ENCODE measurements at places on chromosomes 1 and 21.

- peak; percentile 52 for DNase-seq
These were observed 59.4 kb upstream of the ASB17 start for GRCh38 chr1:75991497-75992114.

GRCh38 chr1:54006508-54006907, 11.5 kb downstream of the LDLRAD1 start:
- no peak for DNase-seq

GRCh38 chr1:72892461-72892860, 610.1 kb upstream of the NEGR1 start:
- DNase-seq, result no peak

DNA sequence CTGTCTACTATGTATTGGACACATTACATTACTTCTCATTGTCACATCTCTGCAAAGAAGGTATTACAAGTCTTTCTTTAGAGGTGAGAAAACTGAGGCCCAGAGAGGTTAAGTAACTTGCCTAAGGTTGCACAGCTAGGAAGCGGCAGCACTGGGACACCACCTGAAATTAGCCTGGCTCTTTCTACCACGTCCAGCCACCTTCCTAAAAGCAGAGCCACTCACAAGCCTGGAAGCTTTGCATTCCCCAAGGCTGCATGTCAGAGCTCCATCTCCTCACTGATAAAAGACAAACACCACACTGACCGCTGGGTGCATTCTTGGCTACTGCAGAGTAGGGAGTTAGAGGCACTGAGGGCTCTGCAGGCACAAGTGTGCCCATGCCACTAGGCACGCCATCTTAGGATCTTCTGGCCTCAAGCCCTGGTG, 2.4 kb downstream of the CD247 start:
- DNase-seq, result no peak

GRCh38 chr1:107695341-107695740, 269.6 kb downstream of the VAV3 start:
- no peak for DNase-seq

DNA sequence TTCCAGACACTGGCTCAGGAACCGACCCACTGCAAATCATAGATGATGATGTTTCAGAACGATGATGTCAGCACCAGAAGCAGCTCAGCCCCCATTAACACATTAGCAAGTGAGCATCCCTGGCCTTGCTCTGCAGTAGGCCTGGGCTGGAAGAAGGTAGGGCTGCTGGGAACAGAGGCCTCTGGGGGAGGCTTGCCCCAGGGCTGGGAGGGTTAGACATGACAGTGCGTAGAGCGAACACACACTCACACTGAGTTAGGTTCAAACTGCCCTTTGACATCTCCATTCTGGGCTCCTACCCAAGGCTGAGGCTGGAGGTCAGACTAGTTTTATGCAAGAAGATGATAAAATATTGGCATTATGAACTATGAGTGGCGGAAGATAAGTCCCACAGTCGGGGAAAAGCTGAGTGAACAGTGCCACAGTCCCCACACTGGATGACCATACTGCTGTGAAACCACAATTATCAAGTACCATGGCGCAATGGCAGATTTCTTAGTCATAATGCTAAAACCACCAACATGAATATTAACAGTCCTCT, 91.1 kb downstream of the DMRTB1 start:
- DNase-seq, result no peak

GRCh38 chr1:186812570-186812969, 16.2 kb upstream of the PLA2G4A start:
- no peak for DNase-seq

- DNase-seq, result no peak
These were observed 251.2 kb downstream of the TRABD2B start for GRCh38 chr1:47745715-47746609.

GRCh38 chr1:231850786-231851185, 224.2 kb downstream of the DISC1 start:
- DNase-seq, result no peak

GRCh38 chr1:241213139-241213538, 143.9 kb downstream of the RGS7 start:
- no peak for DNase-seq

DNA sequence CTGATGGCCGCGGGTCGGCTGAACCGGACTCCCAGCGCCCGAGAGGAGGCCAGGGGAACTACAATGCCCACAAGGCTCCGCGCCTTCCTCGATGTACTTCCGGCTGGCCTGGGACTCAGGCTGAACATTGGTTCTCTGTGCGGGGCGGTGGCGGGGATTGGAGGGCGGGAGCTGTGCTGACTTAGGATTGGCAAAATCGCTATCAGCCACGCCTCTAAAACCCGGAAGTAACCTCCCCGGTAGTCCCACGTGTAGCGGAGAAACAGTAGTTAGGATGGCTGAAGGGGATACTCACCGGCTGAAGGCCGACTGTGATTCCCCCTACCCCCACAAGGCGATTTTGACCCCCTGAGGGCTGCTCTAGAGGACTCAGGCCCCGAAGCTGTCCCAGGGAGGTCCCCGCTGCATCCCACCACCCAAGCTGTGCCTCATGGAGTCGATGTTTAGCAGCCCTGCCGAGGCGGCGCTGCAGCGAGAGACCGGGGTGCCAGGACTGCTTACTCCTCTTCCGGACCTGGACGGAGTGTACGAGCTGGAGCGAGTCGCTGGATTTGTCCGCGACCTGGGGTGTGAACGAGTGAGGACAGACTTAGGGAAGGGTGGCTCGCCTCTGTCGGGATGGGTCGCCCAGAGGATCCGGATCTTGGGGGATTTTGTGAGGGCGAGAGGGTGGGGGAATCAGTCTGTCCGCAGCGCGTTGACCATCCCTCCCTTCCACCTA, at the start of gene DPH2:
DPH2 (plus strand) TSS at position 265 of the 721 bp plus-strand sequence; CDS start at position 431, 166 bp downstream.
- peak; percentile 94 for DNase-seq

Data from activated CD4-positive, alpha-beta T cell treated with anti-CD3 and anti-CD28 coated beads, Interleukin-2, amount 50 U/mL, for 24 hours (primary cell).